Left kidney (tissue), 8 donors: ENCODE measurements at places on chromosomes 3 and 15. TPM values are rescaled to one million over a fixed set of nuclear protein-coding genes. Genes with fewer than 3 reads are reported as not detected.

- no peak for DNase-seq
These were observed 6.7 kb upstream of the NCEH1 start for GRCh38 chr3:172717493-172718088.

DNA sequence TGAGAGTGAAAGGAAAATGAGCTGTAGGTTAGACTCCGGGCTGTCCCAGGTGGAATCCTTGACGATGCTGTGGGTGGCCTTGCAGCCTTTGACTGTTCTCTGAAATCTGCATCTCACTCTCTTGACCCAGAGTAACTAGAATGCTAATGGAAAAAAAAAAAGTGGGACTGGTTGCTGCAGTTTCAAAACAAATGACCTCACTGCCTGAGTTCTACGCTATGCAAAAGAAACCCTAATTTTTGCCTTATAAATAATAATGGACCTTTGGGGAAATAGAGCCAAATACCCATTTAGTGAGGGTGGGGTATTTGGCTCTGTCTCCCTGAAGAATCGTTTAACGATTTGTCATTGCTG is 309.7 kb upstream of the C2CD4B start:
- no peak for DNase-seq

GRCh38 chr3:184003187-184003967 is 14.3 kb downstream of the ABCC5 start:
- DNase-seq, result no peak

DNA sequence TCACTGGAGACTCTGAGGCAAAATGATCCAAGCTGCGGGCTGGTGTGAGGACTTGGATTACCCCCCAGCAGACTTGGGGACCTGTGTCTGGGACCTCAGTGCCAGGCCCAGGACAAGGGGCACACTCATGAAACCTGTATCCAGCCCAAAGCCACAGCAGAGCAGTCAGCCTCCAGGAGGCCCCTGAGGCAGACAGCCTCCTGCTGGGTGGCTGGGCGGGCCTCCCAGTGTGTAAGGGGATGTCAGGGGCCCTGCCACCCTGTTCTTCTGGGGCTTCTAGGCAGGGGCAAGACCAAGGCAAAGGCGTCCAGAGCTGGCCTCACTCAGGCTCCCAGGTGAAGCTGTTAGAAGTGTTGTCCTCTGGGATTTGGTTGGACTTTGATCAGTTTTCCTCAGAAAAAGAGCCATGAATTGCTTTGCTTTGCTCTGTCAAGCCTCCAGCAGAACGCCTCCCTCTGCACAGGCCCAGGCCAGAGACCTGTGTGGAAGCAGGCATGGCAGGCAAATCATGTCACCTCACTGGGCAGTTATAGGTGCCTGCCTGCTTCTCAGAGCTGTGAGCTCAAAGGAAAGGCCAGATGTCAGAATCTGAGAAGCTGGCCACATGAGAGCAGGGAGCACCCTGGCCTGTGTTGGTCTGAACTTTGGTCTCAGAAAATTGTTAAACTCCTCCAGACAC is 77.4 kb downstream of the SMAD6 start:
- DNase-seq, result no peak

Gene ECE2
- polyA plus RNA-seq, result not detected

Gene CHRFAM7A
- polyA plus RNA-seq, result 6.9 TPM

Gene CNTN3
- 5.1 TPM for polyA plus RNA-seq

Gene MRAS
- 29.7 TPM for polyA plus RNA-seq

Gene FETUB
- 0.28 TPM for polyA plus RNA-seq

Gene CPLX3
- not detected for polyA plus RNA-seq

GRCh38 chr3:72289692-72290071 is 504.7 kb upstream of the PROK2 start:
- DNase-seq, result no peak

GRCh38 chr3:42600958-42601675 is 631 bp downstream of the NKTR start:
- DNase-seq, result peak; percentile 53

DNA sequence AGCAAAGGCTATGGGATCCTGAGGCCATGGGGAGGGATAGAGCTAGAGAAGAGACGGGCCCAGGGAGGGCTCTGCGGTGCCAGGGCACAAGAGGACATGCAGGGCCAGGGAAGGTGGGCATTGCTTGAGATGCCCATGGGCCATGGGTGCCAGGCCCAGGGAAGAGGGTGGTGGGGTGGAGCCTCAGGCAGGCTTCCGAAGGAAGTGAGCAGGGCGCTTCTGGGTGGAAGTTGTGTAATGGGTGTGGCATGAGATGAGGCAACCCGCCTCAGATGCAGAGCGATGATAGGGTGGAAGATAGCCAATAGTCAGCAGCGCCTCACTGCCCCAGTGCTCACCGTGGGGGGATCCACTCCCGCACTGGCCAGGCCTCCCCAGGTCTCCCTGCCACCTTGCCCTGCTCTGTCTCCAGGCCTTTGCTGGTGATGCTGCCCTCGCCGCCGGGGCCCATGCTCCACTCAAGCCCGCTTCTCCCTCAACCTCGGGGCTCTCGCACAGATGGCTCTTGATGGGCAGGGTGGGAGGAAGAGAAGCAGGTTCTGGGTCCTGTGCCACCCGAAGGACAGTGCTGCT is 51.4 kb downstream of the DNAJB8 start:
- DNase-seq, result no peak

DNA sequence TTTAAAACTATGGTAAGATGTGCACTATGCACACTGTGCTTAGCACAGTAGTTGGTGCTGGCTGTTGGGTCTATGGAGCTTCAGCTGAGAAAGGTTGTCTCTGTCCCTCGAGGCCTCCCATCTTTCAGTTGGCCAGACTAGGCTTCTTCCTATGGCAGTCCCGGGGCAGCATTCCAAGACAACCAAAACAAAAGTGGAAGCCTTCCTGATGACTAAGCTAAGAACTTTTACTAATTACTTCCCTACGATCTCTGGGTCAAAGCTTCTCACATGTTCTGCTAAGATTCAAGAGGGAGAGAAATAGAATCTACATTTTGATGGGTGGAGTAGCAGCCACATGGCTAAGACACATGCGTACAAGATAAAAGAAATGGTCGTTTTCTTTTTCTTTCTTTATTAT is 342.8 kb downstream of the TUSC7 start:
- DNase-seq, result no peak

DNA sequence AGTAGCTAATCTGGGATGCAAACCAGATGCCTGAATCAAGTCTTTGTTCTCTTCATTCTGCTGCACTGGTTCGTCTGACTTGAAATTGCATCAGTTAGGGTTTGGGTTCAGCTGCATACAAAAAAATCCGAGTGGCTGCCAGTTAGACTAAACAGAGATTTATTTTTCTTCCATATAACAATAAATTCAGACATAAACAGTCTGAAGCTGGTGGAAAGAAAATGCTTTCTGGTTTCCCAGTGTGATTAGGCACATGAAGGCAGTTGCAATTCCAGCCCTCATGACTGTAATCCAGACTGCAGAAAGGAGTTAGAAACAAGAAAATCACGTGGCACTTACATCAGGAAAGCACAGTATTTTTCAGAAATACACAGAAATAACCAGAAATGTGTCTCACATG is 930.7 kb downstream of the MCTP2 start:
- DNase-seq, result no peak

GRCh38 chr3:122497425-122497824 is 17.3 kb downstream of the KPNA1 start:
- no peak for DNase-seq

Gene RLBP1
- polyA plus RNA-seq, result not detected

GRCh38 chr3:20068512-20069177 is 28.4 kb downstream of the KAT2B start:
- no peak for DNase-seq

DNA sequence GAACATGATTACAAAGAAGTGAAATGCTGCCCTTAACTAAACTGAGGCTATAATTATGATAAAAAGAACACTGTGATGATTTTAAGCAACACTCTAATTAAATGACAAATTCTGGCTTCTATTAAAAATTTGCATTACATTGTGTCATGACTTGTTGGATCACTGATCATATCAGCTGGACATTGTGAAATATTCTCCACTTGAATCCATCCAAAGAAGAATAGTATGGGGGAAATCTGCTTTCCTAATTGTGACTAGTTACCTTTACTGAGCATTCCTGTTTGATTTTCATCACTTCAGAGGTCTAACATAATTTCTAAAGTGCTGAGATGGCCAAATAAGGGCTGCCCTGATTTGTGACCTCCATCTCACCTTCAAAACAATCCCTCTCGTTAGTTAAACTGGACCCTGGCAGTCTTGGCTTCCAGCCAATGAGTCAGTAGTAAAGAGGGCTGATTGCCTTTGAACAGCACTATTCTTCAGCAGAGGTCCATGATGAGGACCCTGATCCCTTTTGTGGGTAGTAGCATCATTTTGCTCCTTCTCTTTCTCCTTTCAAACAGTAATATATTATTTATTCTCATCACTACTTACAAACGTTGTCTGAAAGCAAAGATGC is 53.5 kb upstream of the LEKR1 start:
- DNase-seq, result no peak

DNA sequence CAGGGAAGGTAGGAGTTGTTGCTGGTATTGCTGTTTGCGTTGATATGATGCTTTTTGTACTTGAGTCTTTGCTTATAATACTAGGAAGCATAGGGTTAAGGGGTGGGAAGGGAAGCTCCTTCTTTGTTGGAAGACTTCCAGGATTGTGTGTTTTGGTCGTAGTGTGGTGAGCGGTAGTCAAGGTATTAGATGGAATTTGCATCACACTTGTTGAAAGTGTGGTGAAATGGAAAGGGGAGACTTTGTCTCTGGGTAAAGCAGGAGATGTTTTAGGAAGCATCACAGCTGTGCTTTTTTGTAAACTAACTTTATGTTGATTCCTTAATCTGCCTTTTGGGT is 14.9 kb downstream of the IGSF10 start:
- DNase-seq, result no peak

Gene SOX14
- polyA plus RNA-seq, result not detected

DNA sequence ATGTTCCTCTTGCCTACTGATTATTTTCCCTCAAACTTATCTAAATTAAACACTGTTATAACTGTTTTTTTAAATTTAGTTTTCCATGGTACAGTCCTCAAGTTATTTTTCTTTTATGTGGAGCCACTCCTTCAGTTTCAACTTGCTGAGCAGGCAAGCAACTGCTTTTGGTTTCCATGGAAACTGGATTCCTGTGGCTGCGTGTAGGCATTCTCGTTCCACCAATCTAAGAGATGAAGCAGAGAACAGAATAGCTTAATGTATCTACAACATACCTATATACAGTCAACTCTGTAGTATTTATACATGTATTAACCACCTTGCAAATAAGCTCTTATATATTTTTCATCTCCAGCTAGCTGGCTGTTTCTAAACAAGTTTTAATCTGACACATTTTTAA is 25.8 kb upstream of the ANXA2 start:
- DNase-seq, result peak; percentile 77

Gene FBXW12
- 0.73 TPM for polyA plus RNA-seq

Gene CYP1A2
- 0.18 TPM for polyA plus RNA-seq

DNA sequence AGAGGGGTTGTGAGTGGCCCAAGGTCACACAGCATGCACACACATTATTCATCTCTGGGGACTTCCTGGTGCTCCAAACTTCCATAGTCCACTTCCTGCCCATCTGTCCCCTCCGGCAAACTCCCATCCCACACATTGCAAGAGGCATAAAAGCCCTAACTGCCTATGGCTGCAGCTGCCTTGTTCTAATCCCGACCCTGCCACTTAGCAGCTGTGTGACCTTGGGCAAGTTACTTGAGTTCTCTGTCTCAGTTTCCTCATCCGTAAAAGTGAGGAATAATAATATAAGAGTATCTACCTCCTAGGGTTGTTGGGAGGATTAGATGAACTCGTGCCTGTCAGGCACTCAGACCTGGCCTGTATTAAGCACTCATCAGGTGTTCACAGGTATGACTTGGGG is 84.2 kb downstream of the SMAD6 start:
- no peak for DNase-seq

Gene LYZL4
- not detected for polyA plus RNA-seq

- no peak for DNase-seq
These were observed 58.8 kb downstream of the IL16 start for GRCh38 chr15:81255315-81255957.

DNA sequence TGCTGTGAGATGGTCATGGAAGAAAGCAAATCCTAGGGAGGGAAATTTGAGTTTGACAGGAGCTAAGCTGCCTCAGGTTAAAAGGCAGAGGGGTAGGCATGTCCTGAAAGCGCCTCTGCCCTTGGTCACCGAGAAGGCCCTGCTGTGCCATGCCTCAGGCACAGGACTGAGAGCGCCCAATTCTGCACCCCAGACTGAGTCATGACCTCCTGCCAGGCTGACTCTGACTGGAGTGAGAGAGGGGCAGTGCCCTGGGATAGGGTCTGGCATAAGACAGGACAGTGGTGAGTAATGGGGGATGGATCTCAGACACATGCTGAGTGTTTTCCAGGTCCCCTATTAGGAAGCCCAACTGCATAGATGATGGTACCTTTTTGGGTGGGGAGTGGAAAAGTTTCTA is 44.4 kb downstream of the EPHB1 start:
- DNase-seq, result no peak

- no peak for DNase-seq
These were observed 160.9 kb downstream of the PLCL2 start for GRCh38 chr3:17045705-17046104.

DNA sequence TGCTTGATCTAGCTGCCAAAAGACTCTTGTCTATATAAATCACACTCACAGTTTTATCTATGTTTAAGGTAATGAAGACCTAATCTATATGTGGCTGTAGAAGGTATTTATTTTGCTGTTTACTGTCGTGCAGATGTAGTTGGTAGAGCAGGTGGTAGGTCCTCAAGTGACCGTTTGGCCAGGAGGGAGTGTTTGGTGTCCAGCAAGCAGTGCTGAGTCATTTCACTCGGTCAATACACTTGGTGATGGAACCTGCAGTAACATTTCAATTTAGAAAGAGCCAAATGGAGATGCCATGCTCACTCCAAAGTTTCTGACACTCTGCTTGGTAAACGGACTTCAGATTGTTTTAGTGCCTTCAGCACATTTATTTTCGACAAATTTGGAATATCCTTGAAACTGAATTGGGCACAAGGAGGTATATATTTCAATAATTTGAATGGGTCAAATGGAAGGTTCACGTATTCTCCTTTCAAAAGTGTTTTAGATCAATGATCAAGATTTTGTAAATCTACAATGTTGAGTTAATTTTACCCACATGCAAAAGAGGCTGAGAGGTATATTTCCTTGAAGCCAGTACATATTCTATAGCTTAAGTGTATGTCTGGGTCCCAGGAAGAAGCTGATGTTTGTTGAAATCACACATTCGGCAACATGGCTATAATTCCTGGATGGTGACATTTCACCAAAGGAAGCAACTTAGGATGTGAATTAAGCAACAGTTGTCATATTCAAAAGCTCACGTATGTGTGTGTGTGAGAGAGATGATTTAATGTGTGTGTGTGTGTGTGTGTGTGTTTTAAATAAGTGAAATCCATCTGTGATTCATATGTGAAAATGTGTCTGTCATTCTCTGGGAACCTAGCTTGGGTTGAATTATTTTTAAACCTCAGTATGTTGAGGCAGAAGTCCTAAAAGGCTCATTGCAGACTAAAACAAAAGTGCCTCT is 7.7 kb upstream of the CX3CR1 start:
- DNase-seq, result no peak

Gene WDR72
- polyA plus RNA-seq, result 82.4 TPM

- DNase-seq, result no peak
These were observed 44.7 kb downstream of the GOLIM4 start for GRCh38 chr3:168051070-168051469.

Gene EXD1
- polyA plus RNA-seq, result 0.07 TPM
